ENCODE measurements at places on chromosomes 5 and 9.

GRCh38 chr9:137273095-137273490 lies 4.4 kb upstream of the TOR4A start:
- no peak for DNase-seq

DNA sequence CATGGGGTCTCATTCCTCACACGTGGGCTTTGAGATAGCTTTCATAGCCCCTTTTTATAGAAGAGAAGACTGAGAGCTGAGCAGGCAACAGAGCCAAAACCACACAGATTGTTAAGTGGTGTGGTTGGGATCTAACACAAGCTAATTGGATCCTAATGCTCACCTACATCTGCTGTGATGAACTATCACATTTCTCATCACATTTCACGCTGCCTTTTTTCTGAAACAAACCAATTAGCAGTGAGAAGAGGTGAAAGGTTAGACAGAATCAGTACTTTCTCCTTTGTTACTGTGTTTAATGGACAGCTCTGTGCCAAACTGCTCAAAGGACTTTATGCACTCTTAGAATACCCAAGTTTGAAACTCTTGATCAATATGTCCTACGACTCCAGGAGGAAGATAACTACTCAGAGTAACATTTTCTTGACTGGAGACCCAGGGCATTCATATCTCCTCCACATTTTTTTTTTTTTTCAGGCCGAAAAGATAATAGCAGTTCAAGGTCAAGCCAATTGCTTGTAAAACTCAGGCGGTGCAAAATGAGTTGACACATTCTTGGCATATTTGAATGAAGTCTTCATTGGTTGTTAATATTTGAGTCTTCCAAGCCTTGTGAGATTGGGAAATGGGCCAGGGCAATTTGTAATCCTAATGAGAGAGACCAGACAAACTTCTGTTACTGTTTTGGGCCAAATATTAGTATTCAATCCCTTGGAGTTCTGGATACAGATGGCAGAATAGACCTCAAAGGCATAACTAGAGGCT lies 138.4 kb downstream of the KCTD16 start:
- peak; percentile 45 for DNase-seq

- peak; percentile 61 for DNase-seq
Measured at GRCh38 chr5:27706832-27707231, 668.4 kb upstream of the CDH9 start.

- DNase-seq: no peak
Measured at GRCh38 chr5:56161439-56161823, 71.7 kb downstream of the ANKRD55 start.

DNA sequence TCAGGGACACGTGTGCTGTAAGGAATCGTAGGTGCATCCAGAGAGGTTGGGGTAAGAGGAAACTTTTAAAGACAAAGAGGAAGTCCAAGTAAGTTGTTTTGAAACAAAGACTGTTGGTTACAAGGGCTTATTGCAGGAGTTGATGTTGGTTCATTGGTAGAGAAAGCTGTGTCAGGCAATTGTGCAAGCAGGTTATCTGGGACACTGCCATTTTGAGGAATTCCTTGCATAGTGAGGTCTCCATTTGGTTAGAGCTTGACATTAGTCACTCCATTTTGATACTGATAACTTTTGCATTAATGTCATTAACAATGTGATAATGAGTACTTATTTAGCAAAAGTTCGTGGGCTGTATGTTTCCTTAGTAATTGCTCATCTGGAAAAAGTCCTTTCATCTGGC lies 24.9 kb downstream of the CNOT6 start:
- DNase-seq: no peak

GRCh38 chr5:111124793-111125192 lies 32.6 kb downstream of the WDR36 start:
- peak; percentile 15 for DNase-seq

- peak; percentile 7 for DNase-seq
Measured at GRCh38 chr9:34517185-34517584, 5.6 kb downstream of the ENHO start.

- DNase-seq: no peak
Measured at GRCh38 chr5:147892696-147893296, 13.5 kb downstream of the C5orf46 start.

- no peak for DNase-seq
Measured at GRCh38 chr9:78567693-78568092, 270.8 kb downstream of the PSAT1 start.

- DNase-seq: no peak
Measured at GRCh38 chr5:146050086-146050485, 55.3 kb downstream of the PLAC8L1 start.

DNA sequence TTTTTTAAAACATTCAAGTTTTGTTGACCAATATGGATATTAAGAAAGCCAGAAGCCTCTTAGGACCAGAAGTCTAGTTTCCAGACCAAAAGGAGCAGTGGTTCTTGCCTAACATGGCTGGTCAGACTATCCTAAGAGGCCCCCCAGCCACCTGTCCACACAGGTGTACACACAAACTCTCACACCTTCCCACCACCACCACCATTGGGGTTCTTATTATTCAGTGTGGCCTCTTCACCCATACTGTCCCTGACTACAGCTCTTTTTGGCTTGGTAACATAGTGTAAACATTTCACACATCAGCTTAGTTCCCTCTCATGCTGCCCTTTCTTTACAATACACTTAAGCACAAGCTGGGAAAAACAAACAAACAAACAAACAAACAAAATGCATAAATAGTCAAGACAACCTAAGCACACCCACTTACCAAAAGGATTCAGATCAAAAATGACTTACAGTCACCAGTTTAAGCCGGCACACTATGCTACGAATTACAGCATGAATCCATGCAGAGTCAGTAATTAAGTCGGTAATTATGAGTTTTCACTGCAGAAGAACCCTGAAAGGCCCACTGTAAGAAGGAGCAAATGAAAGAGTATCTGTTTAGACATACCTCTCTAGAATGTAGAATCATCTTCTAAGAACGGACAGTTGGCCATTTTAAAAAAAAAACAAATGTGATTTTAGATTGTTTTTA lies 9.5 kb downstream of the LHFPL2 start:
- DNase-seq: no peak

GRCh38 chr5:142481410-142481809 lies 156.6 kb upstream of the SPRY4 start:
- DNase-seq: no peak

- DNase-seq: no peak
Measured at GRCh38 chr5:10987276-10987924, 226.4 kb upstream of the DAP start.

DNA sequence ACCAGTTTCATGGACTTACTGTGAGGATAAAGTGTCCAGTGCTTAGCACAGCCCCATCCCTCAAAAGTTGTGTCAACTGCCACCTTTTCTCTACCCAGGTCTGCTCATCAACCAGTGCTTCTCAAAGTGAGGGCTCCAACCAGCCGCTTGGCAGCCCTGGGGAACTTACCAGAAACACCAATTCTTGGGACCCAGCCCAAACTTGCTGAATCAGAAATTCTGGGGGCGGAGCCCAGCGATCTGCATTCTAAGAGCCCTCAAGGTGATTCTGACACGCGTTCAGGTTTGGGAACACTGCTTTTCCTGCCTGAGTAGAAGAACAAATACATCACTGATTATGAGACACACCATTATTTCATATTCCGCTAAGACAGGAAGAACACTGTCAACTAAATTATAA lies 132.0 kb downstream of the NSG2 start:
- no peak for DNase-seq

- no peak for DNase-seq
Measured at GRCh38 chr5:160245506-160246086, 16.3 kb downstream of the FABP6 start.

GRCh38 chr5:156474251-156474650 lies 147.3 kb downstream of the SGCD start:
- DNase-seq: peak; percentile 32

DNA sequence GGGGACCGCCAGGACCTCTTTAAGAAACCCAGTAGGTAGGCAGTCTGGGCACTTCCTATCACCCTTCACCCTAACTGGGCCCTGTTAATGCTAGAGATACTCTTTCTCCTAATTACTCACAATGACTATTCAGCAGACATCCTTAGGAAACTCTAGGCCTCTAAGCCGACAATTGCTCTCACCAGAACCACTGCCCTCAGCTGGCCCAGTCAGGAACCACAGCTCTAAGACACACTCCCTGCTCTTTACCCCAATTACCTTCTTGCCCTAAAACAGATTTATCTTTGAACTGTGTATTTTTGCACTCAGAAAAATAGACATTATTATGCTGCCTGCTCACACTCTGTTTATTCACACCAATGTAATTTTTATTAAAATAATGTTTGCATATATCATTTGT lies 432.6 kb upstream of the SLC30A5 start:
- DNase-seq: peak; percentile 53

DNA sequence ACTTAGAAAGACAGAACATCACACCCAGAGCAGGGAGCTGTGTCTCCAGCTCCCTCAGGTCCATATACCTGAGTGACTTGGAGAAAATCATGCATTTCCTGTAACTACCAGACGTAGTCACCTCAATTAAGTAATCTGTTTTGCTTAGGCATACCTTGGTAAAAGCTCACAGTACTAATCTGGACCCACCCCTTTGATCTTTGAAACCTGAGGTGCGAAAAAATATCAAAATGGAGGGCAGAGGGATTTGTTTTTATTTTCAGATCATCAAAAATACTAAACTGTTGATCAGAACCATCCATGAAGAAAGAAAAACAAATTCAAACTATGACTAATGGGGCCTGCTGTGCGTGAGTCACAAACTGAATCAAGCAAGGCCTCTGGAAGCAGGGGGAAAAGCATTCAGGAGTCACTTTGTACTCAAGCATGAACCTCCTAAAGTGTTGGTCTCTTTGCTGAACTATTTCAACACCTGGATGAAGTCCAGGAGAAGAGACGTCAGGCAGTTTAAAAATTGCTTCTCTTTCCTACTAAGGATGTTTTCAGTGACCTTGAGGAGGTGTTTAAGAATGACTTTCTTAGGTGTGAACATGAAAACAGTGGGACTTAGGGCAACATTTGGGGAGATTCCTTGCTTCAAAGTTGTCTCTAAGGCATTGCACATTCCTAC lies 76.3 kb downstream of the MUSK start:
- peak; percentile 96 for DNase-seq

DNA sequence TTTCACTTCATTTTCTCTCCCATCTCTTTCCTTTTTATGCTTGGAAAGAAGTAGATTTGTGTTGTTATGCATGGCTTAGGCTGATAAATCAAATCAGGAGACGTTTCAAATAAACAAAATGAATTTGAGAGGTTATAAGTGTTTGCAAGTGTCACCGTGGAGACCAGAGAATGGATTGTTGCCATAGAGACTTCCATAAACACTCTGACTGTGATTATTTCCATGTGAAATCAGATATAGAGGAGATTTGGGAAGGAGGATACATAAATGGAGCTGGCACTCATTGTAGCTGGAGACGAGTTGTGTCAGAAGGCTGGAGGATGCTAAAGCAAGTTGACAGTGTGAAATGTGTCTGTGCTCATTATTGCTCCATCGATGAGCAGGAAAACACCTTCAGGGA lies 84.2 kb upstream of the PCSK1 start:
- no peak for DNase-seq

GRCh38 chr9:132001567-132001966 lies 78.1 kb downstream of the MED27 start:
- no peak for DNase-seq

DNA sequence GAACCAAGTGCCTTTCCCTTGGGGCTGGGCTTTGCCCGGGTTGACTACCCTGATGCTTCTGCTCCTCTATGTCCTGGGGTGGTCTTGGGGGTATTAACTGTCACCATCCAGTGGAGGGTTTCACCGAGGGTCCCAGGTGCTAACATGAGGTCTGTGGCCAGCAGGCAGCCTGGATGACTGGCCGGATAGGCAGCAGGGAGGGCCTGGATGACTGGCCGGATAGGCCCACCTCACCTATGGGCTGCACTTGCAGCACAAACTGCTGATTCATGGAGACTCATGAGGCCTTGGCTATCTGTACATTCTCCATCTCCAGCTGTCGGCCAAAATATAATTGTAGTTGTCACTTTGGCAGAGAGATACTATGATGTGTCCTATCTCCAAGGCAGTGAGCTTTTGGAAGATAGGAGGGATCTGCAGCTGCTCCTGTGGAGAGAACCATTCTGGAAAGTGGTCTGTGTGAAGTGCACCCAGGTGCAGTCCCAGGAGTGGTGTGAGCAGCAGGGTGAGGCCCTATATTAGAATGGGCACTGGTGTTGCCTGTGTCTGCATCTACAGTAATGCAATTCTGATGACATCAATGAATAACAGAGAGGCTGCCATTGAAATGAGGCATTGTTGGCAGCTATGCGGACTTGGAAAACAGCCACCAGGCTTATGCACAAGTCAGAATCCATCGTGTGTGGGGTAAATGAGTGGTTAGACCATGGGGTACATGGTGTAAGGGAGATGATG lies 26.3 kb upstream of the CDKN2AIPNL start:
- DNase-seq: peak; percentile 84

DNA sequence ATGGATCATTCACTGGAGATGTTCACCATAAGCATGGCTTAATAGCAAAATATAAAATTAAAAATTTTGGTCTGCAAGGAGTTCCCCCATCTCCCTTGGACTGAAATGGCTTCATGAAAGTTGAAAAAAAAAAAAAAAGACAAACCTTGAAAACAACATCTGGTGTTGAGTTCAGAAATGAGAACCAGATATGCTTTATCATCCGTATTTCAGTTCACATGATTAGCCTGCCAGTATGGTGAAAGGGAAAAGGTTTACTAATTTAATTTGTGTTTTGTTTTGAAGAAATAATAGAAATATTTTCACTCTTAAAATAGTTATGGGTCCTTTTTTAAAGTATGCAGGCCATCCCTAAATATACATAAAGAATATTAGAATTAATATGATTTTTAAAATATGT lies 67.8 kb downstream of the TMEM167A start:
- no peak for DNase-seq

GRCh38 chr5:16819522-16820167 lies 116.4 kb downstream of the MYO10 start:
- peak; percentile 52 for DNase-seq

DNA sequence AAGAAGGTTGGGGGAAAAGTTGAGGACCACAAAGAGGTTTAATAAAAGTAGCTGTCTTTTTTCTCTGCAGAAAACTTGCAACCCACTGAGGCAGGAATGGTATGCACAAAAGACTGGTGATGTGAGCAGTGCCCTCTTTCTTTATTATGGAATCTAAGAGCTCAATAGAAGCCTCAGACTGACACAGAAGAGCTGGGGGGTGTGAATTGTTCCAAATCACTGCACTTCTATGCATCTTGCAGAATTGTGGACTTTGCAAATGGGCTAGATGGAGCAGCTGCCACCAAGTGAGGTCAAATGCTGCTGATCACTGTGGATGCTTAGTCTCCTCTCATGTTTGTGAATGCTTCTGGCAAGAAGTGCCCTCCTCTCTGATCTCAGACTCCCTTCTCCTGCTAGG lies 227.1 kb downstream of the ZSWIM6 start:
- DNase-seq: no peak

DNA sequence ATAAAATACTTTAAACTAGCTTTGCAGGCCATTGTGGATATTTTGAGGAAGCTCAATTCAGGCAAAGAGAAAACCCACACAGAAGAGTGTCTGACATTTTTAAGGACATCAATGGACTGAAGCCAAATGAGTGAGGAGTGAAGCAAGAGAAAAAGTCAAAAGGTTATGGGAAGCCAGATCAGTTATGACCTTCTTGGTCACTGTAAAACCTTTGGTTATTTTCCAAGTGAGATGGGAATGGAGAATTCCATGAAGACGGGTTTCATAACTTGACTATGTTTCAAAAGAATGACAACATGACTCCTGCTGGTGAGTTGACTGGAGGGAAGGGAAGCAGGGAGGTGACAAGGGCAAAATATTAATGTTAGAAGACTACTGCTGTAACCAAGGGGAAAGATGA lies 585.2 kb downstream of the EFNA5 start:
- DNase-seq: no peak

- no peak for DNase-seq
Measured at GRCh38 chr5:174491265-174491664, 233.1 kb upstream of the MSX2 start.

All from kidney tubule cell (primary cell).